ENCODE measurements at places on chromosomes 2 and 18. TPM values are rescaled to one million over a fixed set of nuclear protein-coding genes. Genes with fewer than 3 reads are reported as not detected.
A peak's percentile ranks its signal among the peaks of the same experiment; 100 is the strongest.

MOGAT1 gene
- total RNA-seq: not detected

GALNT5 gene
- total RNA-seq: 0.27 TPM

IL18R1 gene
- 1.3 TPM for total RNA-seq

UPP2 gene
- total RNA-seq: not detected

FOXI3 gene
- not detected for total RNA-seq

BOLL gene
- total RNA-seq: not detected

SPHKAP gene
- total RNA-seq: not detected

SIX3 gene
- not detected for total RNA-seq

DNA sequence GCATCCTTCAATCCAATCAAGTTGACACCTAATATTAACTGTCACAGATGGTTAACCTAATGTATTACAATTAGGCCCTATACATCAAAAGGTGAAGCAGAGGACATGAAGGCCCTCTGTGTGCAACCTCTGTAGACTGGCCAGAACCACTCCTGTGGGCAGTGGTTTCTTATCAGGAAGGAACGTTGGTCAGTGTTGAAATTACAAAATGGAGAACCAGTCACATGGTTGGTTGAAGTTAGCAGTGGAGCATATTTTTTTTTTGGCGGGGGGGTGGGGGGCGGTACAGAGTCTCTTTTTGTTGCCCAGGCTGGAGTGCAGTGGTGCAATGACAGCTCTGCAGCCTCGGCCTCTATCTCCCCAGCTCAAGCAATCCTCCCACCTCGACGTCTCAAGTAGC, 19.8 kb downstream of the RNU2-63P start:
- DNase-seq: no peak

- no peak for DNase-seq
These were observed 48.8 kb upstream of the MGAT5 start for GRCh38 chr2:134205087-134205486.

DNA sequence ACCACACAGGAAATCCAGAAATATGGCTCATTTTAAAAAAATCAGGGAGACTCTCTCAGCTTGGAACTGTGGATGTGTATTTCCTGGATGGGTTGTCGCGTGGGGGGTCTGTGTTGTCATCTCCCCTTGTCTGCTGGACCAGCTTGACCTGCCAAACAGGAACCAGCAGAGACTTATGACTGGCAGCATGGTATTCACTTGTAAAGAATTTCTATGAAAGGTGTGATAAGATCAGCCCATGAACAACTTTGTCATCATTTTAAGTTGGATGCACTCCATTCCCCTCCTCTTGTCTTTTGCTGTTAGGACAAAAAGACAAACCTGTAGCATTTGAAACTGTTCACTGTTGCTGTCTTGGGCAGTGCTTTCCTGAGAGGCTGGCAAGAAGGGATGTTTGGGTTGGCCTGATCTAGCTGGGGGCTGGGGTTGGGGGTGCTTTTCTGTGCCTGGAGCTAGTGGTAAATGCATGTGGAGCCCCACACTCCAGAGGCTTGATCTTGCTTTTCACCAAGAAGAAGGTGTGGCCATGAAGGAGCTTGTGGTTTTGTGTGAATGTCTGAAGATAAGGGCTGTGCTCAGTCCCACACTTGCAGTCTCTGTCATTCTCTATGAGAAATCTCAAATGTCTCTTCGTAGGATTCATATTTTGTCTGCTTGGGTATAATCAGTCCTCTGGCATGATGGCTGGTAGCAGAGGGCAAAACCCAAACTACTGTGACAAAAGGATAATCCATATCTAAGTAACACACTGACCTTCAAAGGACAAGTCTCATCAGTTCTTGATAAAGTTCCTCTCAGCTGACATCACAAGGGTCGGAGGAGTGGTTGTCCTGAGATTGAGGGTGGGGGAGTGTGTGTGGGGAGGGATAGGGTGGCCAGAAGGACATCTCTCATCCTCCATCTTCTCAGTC, 39.0 kb downstream of the RALB start:
- DNase-seq: peak; percentile 48

DNA sequence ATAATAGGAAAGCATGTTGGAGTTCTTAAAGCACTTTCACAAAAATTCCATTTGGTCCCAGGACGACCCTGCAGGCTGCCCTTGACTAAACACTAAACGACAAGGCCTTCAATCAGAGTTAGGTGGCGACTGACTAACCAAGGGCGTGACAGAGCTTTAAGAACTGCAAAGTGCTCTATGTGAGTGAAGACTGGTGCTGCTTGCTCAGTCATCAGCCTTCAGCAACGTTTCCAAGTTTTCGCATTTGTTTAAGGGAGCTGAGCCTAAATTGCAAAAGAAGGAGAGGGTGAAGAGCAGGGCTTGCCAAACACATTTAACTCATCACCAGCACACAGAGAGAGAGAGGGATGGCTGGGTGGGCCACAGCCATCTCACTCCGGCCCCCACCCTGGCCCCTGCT, 204.7 kb upstream of the PID1 start:
- no peak for DNase-seq

- DNase-seq: no peak
These were observed 56.3 kb downstream of the ASB1 start for GRCh38 chr2:238483021-238483420.

DNA sequence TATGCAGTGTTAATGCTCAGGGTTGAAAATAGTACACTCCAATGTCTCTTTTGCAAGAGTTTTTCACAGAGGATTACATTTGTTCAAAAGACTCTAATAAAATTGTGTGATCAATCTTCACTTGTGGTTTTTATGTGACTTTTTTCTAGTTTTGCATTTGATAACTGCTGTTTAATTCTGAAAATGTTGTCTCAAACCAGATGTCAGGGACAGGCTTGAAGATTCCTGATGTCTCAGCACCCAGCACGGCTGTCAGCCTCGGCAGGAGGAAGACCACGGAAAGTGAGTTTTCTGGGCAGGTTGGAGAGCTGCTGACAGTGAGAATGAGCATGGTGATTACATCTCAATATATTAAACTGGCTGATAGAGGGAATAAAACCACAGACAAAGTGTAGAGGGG, 9.1 kb downstream of the SOX11 start:
- no peak for DNase-seq

DNA sequence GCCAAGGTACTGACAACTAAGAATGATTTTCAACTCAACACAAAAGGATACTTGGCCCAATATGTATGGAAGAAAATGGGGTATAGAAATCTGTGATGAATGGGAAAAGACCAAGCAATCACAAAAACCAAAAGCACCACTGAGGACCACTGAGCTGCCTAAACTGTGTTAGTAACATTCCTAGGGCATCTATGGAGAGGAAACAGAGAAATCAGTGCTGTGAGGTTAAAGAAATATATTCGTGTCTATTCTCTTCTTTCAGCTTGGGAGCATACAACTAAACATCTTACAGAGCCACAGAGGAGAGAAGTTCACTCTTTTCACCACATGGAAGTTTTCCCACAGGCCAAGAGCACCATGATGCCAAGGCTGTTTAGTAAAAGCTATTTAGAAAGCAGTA, 47.3 kb upstream of the CALCRL start:
- DNase-seq: no peak

DNA sequence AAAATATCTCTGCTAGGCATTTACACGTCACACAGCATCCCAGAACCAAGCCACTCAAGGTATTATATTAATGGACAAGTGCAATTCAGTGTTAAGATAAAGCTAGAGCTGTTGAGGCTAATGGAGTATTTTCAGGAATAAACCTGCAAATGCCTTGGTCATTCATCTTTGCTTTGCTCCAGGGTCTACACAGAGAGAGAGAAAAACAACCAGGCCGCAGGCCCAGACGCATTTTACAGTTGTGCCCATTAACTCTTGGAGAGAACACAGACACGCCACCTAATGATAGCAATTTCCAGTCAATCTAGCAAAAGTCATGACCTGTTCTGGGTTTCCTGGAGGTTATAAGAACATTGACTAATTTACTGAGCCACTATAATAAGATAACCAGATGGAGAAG, 829.3 kb downstream of the LRRTM4 start:
- DNase-seq: no peak

DNA sequence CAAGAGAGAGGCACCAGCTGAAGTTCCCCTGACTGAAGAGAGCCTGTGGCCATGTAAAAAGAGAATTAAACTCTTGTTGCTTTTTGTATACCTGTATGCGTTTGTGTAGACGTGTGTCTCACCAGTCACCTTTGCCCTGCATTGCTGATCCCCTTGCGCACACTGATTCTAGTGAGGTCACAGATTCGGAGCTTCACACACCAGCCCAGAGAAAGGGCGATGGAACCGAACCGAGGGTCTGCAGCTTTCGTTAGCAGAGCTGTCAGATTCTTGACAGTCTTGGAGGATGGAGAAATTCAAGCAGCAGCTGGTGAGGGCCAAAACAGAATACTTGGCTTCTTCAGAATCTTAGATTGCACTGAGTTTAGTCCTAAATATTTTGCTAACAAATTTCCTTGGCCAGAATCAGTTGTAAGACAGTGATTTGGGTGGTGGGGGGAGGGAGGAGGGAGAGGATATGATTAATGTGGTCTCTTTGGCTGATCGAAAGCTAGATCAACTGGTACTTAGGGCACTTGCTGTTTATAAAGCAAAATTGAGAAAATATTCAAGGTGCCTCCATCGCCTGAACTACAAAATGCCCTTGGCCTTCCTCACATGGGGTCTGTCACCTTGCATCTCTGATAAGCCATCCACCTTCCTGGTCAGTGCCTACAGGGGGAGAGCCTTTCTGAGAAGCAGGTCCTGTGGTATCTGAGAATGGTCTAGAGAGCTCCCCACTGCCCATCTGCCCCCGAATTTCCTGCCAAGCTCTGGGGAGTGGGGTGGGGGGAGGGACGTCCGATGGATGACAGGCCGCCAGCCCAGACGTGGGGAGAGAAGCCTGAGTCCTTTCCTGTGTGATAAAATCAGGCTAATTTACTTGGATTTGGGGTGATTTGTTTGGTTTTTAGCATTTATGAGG, 123.5 kb downstream of the CABLES1 start:
- no peak for DNase-seq

DNA sequence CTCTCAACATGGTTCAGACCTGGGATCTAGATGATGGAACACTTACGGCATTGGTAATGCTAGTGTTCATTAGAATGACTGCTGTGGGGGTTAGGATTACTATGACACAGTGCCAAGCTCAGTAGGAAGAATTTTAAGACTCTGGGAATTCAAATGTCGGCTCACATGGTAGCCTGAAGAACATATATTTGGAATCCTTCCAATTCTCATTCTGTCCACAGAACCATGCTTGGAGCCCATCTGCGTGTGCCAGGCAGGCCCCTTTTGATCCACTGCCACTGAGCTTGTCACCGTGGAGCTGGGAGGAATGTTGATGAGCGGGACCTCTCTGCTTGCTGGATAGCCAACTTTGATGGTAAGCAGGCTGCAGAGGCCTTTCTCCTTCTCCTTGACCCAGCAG, 322.0 kb upstream of the SOX11 start:
- no peak for DNase-seq

- no peak for DNase-seq
These were observed 46.6 kb downstream of the HNMT start for GRCh38 chr2:138010890-138011289.

- DNase-seq: peak; percentile 1
These were observed 32.9 kb upstream of the CCDC93 start for GRCh38 chr2:118046634-118047210.

- DNase-seq: peak; percentile 92
These were observed 42.6 kb downstream of the TTR start for GRCh38 chr18:31634331-31634713.

- no peak for DNase-seq
These were observed 73.6 kb upstream of the TSPYL6 start for GRCh38 chr2:54329482-54330161.

GRCh38 chr2:212359425-212360067, 179.1 kb downstream of the ERBB4 start:
- DNase-seq: no peak

DNA sequence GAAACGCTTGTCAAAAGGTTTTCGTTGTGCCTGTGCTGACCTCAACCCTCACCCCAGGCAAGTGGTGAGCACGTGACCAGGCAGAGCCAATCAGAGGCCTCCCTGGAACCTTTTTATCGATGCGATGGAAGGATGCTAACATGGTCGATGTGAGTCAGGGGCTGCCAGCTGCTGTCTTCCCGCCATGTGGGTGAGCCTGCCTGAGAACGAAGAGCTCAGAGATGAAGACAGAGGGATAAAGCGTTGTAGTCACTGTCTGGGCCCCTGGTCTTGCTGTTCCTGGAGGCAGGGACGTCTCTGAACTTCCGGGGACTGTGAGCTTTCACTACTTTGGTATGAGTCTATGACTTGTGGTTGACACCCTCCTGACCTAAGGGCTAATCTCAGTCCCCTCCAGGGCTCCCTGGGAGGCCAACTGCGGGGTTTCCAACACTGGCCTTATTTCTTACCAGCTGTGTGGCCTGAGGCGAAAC, 18.6 kb downstream of the DNMT3A start:
- DNase-seq: no peak

GRCh38 chr2:43318791-43319190, 92.4 kb upstream of the ZFP36L2 start:
- no peak for DNase-seq

DNA sequence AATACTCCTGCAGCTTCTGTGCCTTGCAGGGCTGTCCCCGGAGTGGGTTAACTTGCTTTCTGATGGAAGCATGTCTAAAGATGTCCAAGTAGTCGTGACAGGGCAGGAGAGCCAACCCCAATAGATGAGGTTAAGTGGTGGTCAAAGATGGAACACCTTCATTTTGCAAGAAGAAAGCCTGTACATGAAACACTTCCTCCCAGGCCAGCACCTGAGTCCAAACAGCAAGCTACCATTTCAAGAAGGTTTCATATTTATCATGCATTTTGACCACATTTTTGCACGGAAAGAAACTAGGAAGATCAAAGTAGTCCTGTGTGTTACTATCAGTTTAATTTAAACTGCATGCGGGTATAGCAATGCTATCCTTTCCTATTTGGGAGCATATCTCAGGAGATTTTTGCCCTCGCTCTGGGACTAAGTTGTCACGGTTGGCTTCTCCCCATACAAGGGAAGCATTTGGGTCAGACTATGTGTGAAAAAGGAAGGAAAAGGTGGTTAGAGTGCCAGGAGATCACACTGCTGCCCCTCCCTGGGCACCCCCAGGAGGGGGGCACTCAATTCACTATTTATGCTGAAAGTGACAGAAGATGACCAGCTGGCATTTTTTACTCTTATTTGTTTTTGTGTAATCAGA, 187.6 kb downstream of the ZNF521 start:
- peak; percentile 18 for DNase-seq

DNA sequence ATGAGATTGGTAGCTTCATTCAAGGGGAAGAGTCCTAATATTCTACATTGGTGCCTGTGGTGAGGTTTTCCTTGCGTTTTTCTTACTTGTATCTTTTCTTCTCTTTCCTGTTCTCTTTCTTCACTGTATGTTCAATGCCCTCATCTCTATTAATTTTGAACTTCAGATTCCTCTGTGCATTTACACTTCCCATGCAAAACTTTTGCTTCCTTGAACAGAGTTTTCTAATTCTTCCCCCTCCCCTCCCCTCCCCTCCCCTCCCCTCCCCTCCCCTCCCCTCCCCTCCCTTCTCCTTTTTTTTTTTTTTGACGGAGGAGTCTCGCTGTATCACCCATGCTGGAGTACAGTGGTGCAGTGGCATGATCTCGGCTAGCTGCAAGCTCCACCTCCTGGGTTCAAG, 388.3 kb downstream of the LRRTM1 start:
- no peak for DNase-seq

Measured in hematopoietic multipotent progenitor cell (in vitro differentiated cells).